ENCODE measurements at places on chromosomes 5 and 9.

DNA sequence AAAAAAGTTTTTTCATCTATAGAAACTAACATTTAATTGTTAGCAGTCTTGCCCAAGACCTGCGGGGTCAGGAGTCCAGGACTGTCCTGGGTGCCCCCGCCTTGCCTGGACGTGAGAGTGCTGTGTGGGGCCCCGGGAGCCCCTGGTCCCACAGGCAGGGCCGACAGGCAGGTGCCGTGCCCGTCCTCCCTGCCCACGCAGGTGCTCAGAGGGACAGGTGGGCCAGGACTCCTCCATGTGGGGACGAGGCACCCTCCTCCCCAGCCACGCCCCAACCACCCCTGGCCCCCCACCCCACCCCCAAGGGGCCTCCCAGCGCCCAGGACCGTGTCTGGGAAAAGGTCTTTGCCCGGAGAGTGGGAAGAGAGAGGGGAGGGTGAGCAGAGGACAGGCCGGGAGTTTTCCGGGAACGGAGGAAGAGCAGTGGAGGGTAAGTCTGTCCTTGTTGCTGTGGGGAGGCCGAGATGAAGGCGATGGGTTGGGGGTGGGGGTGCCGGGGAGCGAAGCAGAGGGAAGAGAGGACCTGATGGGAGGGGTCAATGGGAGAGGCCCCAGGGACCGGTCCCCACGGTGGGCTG, 2.7 kb upstream of the LCN12 start:
- DNase-seq: no peak

DNA sequence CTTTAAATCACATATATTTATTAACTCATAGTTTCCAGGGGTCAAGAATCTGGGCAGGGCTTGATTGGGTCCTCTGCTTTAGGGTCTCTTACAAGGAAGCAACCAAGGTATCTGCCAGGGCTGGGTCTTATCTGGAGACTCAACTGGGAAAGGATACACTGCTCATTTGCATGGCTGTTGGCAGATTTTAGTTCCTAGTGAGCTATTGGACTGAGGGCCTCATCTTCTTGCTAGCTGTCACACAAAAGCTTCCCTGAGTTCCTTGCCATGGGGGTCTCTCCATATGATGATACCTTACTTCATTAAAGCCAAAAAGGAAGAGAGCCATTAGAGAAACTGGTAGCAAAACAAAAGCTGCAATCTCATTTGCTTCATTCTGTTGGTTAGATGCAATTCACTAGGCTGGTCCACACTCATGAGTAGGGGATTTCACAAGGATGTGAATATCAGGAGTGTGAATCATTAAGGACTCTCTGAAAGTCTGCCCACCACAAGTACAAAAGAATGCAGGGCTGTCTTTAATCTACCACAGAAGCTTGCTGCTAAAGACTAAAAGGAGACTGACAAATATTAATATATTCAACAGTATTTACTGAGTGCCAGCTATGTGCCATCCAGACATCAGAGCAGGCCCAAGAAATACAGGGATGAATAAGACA, 42.0 kb upstream of the TIMD4 start:
- DNase-seq: peak; percentile 14

DNA sequence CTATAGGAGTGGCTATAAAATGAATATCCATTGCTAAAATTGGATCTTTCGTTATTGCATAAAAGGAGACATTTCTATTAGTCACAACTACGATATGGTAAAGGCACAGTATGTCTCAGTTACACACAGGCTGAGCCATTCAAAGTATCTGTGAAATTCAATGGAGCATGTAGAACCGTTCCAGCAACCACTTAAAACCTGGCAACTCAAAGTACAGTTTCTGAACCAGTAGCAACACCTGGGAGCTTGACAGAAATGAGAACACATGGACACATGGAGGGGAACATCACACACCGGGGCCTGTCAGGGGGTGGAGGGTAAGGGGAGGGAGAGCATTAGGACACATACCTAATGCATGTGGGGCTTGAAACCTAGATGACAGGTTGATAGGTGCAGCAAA, 15.4 kb downstream of the POC5 start:
- DNase-seq: no peak

DNA sequence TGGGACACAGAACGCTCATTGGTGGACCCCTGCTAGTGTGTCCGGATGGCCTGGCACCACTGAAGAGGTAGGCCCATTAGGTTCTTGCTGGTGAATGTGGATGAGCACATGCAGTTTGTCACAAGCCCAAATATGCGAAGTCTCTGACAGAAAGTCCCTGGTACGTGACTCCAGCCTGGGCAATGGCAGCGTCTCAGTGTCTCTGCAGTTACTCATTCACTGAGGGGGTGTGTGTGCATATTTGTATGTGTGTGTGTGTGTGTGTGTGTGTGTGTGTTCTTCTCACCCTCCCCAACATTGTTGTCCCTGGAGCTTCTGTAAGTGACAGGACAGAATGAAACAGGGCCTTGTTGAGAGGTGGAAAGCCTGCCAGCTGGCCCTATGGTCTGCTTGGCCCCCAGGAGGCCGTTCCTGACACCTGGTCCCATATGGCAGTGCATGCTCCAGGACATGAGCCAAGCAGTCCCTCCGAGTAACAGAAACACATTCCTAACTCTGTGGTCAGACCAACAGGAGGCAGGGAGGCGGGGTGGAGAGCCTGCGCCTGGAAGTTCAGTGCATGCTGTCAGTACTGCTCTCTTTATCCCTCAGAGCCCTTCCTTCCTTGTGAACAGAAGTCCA, 169.9 kb downstream of the SLC28A3 start:
- DNase-seq: peak; percentile 97

- DNase-seq: no peak
These were observed 12.0 kb upstream of the THG1L start for GRCh38 chr5:157719245-157719644.

Data from iris pigment epithelial cell (primary cell).